ENCODE measurements at places on chromosomes 5 and 9. TPM values are rescaled to one million over a fixed set of nuclear protein-coding genes. Genes with fewer than 3 reads are reported as not detected.

The GNG10 gene
- total RNA-seq, result 50.0 TPM

The IL31RA gene
- total RNA-seq, result not detected

The FAM81B gene
- total RNA-seq, result 7.6 TPM

The CDX1 gene
- not detected for total RNA-seq

The TRUB2 gene
- 18.1 TPM for total RNA-seq

The LCN2 gene
- total RNA-seq, result 83.4 TPM

- H3K27me3 ChIP-seq, result peaks cover 5% of the 10 kb centered on the region
- no peak overlapping the region for H3K4me3 ChIP-seq
- no peak for DNase-seq
- H3K4me1 ChIP-seq, result no peaks in the 10 kb centered on the region
- no peaks in the 10 kb centered on the region for H3K36me3 ChIP-seq
These were observed 2.5 kb downstream of the PCAT7 start for GRCh38 chr9:94557376-94557775.

- H3K27me3 ChIP-seq, result no peaks in the 10 kb centered on the region
- H3K4me1 ChIP-seq, result no peaks in the 10 kb centered on the region
- no peaks in the 10 kb centered on the region for H3K36me3 ChIP-seq
- no peak overlapping the region for H3K27ac ChIP-seq
- no peak overlapping the region for H3K4me3 ChIP-seq
These were observed 43.2 kb upstream of the FOXE1 start for GRCh38 chr9:97809666-97810344.

DNA sequence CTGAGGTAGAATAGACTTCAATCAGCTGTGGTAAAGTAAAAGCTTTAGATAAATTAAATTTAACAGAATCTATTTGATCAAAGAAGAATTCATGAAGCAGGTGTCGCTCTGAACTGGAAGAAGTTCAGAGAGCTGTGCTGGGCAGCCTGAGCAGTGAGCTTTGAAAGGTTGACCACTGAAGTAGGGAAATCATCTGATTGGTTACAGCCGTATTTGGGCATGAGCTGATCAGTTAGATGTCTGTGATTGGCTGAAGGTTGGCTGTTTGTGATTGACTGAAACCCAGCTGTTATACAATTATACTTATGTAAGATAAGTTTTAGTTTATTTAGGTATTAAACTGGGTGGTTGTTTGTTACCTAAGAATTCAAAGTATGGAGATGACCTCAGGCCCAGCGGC lies 1174.6 kb downstream of the CDH9 start:
- no peaks in the 10 kb centered on the region for H3K4me1 ChIP-seq
- no peaks in the 10 kb centered on the region for H3K27me3 ChIP-seq
- no peak overlapping the region for H3K27ac ChIP-seq

DNA sequence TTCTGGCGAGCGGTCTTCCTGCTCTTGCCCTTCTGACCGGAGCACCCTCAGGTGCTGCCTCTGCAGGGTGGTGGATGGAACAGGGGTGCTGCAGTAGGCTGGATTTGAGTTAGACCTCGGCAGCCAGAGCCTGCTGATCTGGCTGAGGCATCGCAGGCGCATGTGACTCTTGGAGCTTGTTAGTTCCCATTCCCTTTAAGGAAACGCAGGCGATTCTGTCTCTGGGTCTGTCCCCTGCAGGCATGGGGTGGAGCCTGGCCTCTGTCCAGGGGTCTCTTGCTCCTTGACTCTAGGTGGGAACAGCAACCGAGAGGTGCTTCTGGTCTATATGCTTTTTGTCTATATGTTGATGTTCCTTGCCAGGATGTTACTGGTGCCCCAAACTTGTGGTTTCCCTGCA lies 3.1 kb downstream of the WNK2 start:
- no peak overlapping the region for H3K27ac ChIP-seq
- peaks cover 33% of the 10 kb centered on the region for H3K27me3 ChIP-seq
- no peak for DNase-seq
- no peak overlapping the region for H3K4me3 ChIP-seq
- peaks cover 12% of the 10 kb centered on the region for H3K4me1 ChIP-seq
- no peaks in the 10 kb centered on the region for H3K36me3 ChIP-seq

DNA sequence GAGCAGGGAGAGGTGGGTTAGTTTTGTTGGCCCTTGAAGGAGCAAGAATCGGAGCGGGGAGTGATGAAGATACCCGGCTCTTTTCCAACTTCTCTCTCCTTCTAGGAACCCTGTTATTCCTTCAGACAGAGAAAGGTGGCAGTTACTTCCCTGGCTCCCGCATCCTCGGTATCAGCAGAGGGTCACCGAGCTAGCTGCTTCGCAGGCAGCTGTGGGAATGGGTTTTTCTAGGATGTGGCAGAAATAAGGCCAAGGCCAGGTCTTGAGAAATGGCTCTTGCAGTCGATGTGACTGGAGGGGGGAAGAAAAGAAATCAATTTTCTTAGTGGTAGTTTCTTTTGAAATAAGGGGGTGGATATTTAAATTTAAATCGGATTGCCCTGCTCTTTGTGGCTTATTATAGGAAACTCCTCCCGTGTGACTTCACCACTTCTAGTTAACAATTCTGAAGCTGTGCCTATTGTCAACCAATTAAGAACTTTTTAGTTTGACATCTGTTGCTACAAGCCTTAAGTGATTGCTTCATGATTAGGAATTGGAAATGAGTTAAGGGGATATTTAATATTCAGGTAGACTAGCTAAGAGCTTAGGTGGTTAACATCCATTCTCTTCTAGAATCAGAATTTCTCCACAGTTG lies 1.4 kb downstream of the SAP30L start:
- H3K27me3 ChIP-seq, result no peaks in the 10 kb centered on the region
- peaks cover 41% of the 10 kb centered on the region for H3K4me1 ChIP-seq

DNA sequence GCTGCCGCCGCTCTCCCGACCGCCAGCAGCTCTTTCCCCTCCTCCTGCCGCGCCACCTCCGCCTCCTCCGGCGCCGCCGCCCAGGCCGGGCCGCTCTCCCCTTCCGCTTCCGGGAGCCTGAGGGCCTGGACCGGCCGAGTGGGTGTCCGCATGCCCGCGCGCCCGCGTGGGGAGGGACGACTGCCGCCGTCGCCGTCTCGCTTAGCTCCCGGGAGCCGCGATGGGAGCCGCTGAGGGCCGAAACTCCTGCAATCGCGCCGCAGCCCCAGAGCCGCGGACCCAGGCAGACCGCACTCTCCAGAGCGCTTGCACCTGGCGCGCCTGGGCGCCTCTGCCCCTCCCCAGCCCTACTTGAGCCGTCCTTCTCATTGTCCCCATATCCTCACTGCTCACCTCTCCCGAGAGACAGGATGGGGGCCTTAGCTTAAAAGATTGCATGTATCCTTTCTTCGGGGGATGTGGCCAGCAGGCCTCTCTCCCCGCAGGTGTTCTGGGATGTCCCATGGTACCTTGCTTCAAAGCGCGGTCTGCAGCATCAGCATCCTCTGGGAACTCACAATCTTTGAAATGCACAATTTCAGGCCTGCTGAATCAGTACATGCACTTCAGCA lies at the start of gene ZDHHC21:
Gene ZDHHC21, minus strand, starts transcription at position 182 of the 611 bp plus-strand sequence. CDS start 19,092 bp downstream, outside the sequence.
- peak; percentile 86 for DNase-seq
- peaks cover 15% of the 10 kb centered on the region for H3K36me3 ChIP-seq
- H3K27me3 ChIP-seq, result no peaks in the 10 kb centered on the region
- H3K4me1 ChIP-seq, result peaks cover 16% of the 10 kb centered on the region

DNA sequence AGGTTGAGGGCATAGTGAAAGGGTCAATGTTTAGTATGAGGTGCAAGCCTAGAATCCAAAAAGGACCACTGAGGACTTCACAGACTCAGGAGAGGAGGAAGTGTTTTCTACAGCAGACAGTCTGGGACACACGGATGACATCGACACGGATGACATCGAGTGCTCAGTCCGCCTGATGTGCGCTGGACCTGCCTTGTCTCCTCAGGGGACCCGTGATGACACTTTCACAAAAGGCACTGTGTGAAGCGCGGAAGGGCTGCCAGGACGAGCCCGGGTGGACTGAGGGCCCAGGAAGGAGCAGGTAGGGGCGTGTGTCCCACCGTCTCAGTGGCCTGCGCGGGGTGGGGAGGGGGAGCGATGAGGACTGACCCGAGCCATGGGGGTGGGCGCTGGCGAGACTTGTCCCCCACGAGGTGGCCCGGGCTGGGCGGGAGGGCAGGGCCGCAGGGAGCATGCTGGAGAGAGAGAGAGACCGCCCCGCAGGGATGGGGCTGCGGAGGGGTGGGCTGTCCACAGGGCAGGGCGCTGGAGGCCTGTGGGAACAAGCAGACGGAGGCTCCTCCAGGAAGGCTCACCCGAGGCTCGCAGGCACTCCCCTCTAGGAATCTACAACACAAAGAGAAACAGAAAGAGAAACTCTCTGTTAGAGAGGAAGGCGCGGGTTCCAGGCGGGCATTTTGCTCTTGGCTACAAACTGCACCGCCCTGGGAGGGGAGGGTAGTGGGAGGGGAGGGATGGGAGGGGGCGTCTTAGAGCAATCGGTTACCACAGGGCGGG lies 54.9 kb downstream of the USP20 start:
- peak overlapping the region; percentile 87 for H3K27ac ChIP-seq
- peak; percentile 77 for DNase-seq
- H3K36me3 ChIP-seq, result peaks cover 9% of the 10 kb centered on the region
- peaks cover 62% of the 10 kb centered on the region for H3K4me1 ChIP-seq
- peak overlapping the region; percentile 41 for H3K4me3 ChIP-seq

DNA sequence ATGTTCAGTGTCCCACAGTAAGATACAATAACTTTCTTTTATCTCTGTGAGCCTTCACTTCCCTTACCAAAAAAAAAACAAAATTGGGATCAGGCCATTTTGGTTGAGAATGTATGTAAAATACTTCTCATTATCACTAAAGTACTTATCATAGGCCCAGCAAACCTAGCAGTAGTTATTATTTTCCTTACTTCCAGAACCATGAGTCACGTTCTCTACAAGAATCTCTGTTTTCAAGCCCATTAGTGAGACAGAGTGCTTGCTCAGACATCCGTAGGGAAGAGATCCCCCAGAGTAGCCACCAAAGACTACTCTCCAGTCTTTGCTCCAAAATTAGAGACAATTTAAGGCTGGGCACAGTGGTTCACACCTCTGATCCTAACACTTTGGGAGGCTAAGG lies 103.9 kb upstream of the NR5A1 start:
- H3K4me1 ChIP-seq, result no peaks in the 10 kb centered on the region
- H3K36me3 ChIP-seq, result no peaks in the 10 kb centered on the region
- H3K27me3 ChIP-seq, result no peaks in the 10 kb centered on the region
- no peak overlapping the region for H3K27ac ChIP-seq
- no peak for DNase-seq

DNA sequence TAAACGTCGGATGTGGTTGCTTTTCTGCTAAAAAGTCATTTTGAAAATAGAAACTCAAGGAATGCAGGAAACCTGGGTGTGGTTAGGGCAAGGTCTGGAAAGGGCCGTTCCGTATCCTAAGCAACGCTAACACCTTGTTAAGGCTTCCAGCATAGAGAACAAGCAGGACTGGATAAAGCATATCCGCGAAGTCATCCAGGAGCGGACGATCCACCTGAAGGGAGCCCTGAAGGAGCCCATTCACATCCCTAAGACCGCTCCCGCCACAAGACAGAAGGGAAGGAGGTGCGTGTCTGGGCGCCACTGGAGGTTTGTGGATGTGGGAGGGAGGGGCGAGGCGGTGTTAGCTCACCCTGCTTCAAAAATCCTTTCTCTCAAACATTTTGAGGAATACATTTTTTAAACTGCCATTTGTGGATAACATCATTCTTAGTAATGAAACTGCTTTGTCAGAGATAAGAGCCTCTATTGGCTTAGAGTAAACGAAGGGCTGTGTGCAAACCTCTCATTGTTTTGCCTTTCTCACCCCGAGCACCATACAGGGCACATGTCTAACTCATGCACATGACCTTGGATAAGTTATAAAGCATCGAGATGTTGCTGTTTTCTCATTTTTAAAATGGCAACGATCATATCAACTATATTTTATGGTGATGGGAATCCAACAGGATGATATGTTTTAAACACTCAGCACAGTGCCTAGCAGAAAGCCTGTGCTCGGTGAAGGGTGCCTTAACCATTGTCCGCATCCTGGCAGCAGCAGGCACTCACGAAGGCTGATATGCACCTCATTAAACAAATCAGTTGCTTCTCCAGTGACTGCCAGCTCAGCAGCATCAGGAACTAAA lies 175.7 kb upstream of the OTULINL start:
- no peaks in the 10 kb centered on the region for H3K27me3 ChIP-seq
- H3K36me3 ChIP-seq, result peaks cover 79% of the 10 kb centered on the region
- H3K27ac ChIP-seq, result no peak overlapping the region
- no peak overlapping the region for H3K4me3 ChIP-seq
- DNase-seq, result no peak

Measured in lower lobe of right lung (tissue), 2 donors.